Stimulated activated CD8-positive, alpha-beta memory T cell treated with anti-CD3 and anti-CD28 coated beads, Interleukin-7, amount 100 ng/mL, for 1 hour (primary cell): ENCODE measurements at places on chromosomes 1 and 21.

DNA sequence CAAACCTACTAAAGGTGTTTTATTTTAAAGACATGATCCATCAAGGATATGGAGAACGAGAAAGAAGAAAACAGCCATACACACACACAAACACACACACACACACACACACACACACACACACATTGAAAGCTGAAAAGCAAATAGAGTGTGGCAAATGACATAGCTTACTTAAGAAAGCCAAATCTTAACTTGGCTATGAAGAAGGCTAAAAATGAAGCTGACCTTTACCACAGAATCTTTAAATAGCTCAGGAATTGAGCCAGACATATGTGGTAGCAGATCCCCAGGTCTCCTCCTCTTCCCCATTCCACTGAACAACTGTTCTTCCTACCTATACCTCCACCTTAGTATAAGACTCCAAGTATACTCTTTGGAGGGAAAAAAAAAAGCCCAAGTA, 185.6 kb downstream of the CLEC20A start:
- no peak for DNase-seq

GRCh38 chr1:11285883-11286734, 13.1 kb downstream of the UBIAD1 start:
- no peak for DNase-seq

DNA sequence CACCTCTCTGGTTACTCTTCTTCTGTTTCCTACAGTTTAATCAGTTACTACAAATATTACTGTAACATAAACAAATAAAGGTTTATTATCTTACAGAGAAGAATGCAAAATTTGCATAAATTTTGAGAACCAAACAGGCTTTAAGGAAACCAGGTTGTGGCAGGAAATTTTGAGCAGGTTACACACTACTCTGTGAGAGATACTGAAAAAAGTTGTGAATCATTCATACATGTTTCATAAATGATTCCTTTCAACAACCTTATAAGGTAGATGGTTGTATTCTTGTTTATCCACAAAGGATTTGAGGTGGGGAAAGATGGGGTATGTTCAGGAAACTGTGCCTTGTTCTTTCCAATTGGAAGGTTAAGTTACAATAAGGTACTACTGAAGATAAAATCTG, 58.6 kb downstream of the MAST2 start:
- DNase-seq: no peak

GRCh38 chr1:168135921-168136708, 615 bp downstream of the GPR161 start:
- DNase-seq: no peak

DNA sequence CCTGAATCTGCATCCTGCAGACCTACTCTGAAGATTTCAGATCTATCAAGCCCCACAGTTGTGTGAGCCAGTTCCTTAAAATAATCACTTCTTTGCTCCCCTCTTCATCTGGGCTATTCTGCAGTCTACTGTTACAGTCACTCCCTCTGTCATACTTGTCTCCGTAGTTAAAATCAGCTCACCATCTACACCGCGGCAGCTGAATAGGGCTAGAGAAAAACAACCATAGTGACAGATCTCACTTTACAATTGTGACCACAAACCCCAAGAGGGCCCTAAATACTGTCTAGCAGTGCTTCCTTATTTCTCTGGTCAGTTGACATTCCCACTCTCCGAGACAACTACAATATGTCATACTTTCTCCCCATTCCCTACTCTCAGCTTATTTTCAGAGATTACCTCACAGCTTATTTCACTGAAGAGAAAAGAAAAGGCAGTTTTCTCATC, 12.9 kb downstream of the DESI2 start:
- DNase-seq: no peak

DNA sequence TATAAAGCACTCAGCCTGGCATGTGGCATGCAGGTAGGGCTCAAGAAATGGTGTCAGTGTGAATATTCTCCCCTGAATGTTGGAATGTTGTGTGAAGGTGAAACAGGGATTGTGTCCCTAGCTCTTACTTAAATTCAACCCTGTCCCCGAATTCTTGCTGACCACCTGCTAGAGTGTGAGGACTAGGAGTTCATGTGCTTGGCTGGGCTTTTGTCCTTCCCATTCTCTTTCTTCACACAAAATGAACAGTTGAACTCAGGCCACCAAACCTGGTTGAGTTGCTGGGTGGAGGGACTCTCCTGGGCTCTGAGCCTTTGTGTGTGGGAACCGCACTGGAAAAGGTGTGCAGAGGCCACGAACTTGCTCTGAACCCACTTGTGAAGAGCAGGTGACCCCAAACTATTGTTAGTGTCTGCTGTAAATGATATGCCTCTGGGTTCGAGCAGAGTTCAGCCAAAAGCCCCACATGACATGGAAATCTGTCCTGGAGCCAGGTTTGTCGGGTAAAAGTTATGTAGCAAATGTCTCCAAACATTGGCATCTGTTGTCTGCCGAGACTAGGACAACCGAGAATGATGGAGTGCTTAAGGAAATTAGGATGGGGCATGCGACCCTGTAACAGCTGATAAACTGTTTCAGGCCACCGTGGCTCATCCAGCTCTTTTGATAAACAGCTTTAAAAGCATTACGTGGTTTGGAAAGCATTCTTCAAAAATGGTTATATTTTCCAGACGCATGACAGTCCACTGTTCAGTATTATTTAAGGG, 144.2 kb downstream of the DHRS3 start:
- DNase-seq: no peak

DNA sequence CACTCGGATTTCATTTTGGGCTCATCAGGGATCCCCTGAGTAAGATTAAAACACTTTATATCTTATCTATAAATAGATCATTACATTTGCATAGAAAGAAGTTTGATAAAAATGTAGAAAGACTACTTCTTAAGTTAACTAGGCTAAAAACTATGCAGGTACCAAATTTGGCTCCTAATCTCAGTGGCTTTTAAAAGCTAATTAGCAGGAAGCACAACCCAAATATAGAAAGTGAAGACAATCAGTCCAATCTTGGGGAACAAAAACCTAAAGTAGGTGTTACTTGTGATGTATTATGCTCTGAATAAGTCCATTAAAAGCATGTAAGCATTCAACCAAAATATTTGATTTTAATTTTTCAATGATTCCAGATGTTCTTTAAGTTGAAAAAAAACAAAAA, 35.4 kb downstream of the SMYD3 start:
- DNase-seq: no peak

GRCh38 chr1:36606641-36607262, 124.0 kb upstream of the CSF3R start:
- no peak for DNase-seq

GRCh38 chr1:243230914-243231313, 24.2 kb downstream of the CEP170 start:
- no peak for DNase-seq

DNA sequence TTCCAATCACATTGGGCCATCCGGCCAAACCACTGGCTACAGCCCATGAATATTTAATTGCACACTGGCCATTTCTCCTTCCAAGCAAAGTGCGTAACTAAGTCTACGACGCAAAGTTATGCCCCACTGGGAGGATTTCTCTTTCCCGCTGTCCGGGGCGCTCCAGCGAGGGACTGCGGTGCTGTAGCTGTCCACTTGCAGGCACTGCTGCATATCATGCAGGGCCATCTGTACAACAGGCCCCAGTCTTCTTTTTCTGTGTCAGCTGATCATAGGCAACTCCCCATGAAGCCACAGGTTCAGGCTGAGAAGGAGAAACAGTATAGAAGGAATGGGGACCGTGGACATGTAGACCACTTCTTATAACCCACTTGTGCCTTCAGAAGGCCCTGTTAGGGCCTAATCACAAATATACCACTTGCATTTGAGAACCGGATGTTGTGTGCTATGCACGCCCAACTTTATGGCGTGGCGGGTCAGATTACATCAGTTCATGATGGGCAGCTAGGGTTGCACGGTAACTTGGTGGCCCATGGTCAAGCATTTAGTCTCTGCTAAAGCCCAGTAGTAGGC, 58.0 kb downstream of the ADSS2 start:
- no peak for DNase-seq

- no peak for DNase-seq
Measured at GRCh38 chr1:18560692-18561091, 70.0 kb upstream of the PAX7 start.

DNA sequence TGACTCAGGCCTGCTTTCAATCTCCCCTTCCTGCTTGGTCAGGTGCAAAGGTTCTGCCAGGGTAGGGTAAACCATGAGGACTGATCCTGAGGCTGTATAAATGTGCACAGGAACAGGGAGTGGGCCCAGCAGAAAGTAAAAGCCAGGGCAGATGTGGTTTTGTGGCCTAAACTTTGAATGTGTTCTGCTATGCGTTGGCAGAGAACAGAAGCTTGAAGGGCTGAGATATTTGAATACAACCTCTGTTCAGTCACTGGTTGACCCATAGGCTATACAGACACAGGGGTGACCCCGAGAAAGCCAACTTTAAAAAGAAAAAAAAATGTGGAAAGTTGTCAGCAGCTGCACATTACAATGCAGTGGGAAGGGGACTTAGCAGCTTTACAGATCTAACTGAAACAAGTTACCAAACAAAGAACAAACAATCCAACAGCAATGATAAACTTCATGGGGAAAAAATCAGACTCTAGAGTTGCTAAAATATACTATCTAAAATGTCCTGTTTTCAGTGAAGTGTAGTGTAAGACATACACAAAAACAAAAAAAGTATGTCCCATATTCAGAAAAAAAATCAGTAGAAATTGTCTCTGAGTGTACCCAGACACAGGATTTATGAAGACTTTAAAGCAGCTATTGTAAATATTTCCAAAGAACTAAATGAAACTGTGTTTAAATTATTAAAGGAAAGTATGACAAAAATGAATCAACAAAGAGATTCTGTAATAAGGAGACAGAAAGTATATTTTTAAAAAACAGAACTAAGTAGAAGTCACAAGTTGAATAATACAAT, 216.1 kb downstream of the RPS6KC1 start:
- DNase-seq: no peak

DNA sequence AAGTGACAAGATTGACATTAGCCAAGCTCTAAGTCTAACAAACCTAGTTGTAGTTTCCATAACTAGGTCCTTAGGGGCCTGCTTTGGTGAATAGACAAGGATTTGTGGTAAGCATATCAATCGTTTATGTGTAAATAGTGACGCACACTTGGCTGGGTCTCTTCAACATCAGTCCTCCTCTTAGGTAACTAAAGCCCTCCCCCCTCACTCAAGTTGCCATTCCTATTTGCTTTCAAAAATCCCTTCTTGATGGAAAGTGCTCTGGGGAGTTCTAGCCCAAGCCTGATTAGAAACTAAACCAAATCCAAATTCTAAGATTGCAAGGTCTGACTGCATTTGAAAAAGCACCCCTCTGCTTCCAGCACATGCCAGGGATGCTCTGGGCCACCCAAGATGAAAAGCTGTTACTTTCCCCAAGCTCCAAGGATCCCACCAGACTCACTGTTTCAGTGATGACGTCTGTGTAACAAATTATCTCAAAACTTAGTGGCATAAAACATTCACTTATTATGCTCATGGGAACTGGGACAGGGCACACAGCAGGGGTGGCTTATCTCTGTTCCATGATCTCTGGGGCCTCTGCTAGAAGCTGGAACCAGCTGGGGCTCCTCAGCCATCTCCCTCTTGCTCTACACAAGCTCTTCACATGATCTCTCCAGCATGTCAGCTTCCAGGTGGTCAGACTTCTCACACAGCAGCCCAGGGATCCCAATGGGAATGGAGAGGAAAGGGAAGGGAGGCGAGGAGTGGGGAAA, 74.1 kb downstream of the RRAGC start:
- DNase-seq: no peak

DNA sequence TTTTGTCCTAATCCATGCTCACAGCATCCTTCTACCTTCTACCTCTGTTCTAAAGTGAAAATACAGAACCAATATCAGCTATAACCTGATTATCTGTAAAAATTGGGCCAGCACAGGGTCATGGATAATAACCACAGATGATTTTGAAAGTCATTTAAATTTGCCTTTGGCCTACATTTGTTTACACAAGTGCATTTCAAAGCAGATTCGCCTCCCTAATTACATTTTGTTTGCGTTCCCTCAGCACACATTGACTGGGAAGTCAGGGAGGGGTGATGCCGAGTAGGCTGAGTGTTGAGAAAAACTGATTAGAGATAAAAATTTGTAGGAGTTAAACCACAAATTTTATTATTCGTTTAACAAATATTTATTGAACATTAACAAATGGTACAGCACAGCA, 19.2 kb upstream of the RGS8 start:
- DNase-seq: no peak

GRCh38 chr1:212118872-212119260, 83.3 kb downstream of the DTL start:
- DNase-seq: no peak

- no peak for DNase-seq
Measured at GRCh38 chr1:94240822-94241221, 3.4 kb upstream of the ARHGAP29 start.

DNA sequence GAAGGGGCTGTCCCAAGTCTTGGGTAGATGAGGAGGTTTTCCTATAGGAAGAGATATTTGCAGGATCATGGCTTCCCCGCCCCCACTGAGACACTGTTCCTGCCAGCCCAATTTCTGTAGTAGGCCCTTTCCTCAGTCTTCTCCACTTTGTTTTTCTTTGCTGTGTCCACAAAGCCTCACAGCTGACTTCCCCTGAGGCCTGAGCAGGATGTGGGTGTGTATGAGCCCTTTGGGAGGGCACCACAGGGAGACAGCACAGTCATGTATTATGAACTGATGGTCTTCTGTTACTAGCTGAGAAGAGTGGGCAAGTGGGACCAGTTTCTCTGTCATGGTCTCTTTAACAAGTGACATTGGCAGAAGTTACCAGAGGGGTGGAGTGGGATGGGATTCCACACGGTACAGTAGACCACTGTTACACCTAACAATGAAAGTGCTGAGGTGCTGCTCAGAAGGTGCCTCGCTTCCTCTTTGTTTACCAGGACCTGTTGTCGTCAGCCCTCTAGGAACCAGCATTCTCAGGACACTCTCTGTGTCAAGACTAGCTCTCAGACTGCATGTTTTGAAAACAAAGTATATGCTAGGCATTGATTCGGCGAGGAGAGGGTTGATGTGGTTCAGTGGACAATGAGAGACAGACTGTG, 253.8 kb upstream of the HOOK1 start:
- DNase-seq: no peak

DNA sequence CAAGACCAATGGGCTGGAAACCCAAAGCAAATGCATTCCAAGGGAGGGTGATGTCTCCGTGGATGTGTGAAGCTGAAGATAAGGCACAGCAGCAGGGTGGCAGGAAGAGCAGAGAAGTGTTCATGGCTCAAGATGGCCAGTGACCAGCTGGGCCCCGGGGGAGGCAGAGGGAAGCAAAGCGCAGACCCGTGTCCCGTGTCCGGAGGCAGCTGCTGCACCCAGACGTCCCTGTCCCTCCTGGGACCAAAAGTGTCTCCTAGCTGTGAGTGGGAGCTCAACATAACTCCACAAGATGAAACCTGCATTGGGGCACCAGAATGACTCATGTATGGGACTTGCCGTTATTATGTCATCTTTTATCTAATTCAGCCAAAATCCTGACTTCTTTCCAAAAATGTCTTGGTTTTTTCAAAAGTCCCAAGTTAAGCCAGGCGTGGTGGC, 118.2 kb downstream of the RIPK4 start:
- DNase-seq: no peak

DNA sequence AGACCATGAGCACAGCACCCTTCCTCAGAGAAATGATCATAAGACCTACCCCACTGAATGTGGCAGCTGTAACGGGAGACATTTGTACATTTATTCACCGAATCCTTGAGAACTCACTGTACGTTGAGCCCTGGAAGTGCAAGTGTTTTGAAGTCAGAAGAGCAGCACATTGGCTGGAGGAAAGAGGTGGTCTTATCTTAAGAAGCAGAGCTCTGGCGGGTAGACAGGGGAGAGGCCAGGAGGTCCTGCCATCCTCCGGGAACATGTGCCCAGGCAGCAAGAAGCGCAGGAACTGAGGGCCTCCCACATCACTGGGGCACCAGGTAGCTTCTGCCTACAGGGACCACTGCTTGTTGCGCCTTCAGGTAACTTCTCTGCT, 169.2 kb upstream of the IRF2BP2 start:
- no peak for DNase-seq

GRCh38 chr1:243493156-243494129, 237.6 kb downstream of the SDCCAG8 start:
- no peak for DNase-seq
